Cardiac ventricle fibroblast (primary cell): ENCODE measurements at places on chromosomes 3 and 15. TPM values are rescaled to one million over a fixed set of nuclear protein-coding genes. Genes with fewer than 3 reads are reported as not detected.

Gene SHC4
- total RNA-seq = 0.64 and 1.1 TPM in 2 replicates

Gene NUP210
- not detected in 2 replicates for total RNA-seq

Gene FNDC3B
- 108 and 112 TPM in 2 replicates for total RNA-seq

Gene PRR23C
- total RNA-seq = not detected in 2 replicates

Gene CPNE9
- not detected in 2 replicates for total RNA-seq

Gene SLC22A14
- not detected in 2 replicates for total RNA-seq

Gene ITPR1
- 37.4 and 43.6 TPM in 2 replicates for total RNA-seq

Gene GABRR3
- not detected in 2 replicates for total RNA-seq

Gene RGMA
- 14.9 and 19.3 TPM in 2 replicates for total RNA-seq

Gene ISG20
- 3.8 and 8.2 TPM in 2 replicates for total RNA-seq

Gene CPA3
- not detected in 2 replicates for total RNA-seq

Gene NMNAT3
- 0.56 and 1.2 TPM in 2 replicates for total RNA-seq

Gene TRAIP
- total RNA-seq = 1.1 and 7.3 TPM in 2 replicates

Gene SLC22A13
- total RNA-seq = not detected in 2 replicates

Gene PTH1R
- total RNA-seq = 8.4 and 12.4 TPM in 2 replicates

Gene PLXNB1
- 10.9 and 12.4 TPM in 2 replicates for total RNA-seq

Gene CYP8B1
- total RNA-seq = not detected in 2 replicates

Gene CASR
- total RNA-seq = not detected in 2 replicates

Gene CMTM6
- 32.6 and 43.0 TPM in 2 replicates for total RNA-seq

Gene CCDC12
- 25.6 and 30.5 TPM in 2 replicates for total RNA-seq

Gene HOMER2
- total RNA-seq = 1.00 and 1.5 TPM in 2 replicates

Gene TMEM45A
- 103 TPM in 2 replicates for total RNA-seq

Gene RTP4
- 1.6 and 3.0 TPM in 2 replicates for total RNA-seq

Gene CCDC54
- not detected in 2 replicates for total RNA-seq

Gene ITIH1
- not detected in 2 replicates for total RNA-seq

Gene AGBL1
- total RNA-seq = not detected in 2 replicates

Gene ADAMTS7
- total RNA-seq = 12.6 and 13.6 TPM in 2 replicates

Gene ZSCAN2
- total RNA-seq = 4.4 and 8.3 TPM in 2 replicates

Gene GPR176
- total RNA-seq = 38.0 and 40.3 TPM in 2 replicates

Gene PAQR5
- 0.94 and 1.5 TPM in 2 replicates for total RNA-seq

Gene GOLGA8G
- not detected in 2 replicates for total RNA-seq

Gene MEX3B
- total RNA-seq = 3.0 and 3.4 TPM in 2 replicates

Gene EOMES
- not detected in 2 replicates for total RNA-seq
